ENCODE measurements at places on chromosomes 5 and 9.
A peak's percentile ranks its signal among the peaks of the same experiment; 100 is the strongest.

DNA sequence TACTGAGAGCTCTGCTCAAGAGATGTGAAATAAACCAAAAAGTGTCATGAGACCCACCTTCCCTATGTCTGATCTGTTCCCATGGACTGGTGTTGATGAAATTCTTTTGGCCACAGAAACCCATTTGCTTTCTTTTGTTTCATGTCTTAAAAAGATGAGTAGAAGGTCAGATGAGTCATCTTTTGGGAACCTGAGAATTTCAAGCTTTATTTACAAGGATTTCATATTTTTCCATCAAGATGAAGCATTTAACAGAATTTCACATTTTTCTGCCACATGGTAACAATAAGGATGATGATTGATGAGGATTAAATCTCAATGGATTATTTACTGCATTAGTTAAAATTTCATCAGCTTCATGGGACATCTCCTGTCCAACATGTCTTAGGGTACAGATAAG, 337.8 kb downstream of the DEPDC1B start:
- no peak for DNase-seq

DNA sequence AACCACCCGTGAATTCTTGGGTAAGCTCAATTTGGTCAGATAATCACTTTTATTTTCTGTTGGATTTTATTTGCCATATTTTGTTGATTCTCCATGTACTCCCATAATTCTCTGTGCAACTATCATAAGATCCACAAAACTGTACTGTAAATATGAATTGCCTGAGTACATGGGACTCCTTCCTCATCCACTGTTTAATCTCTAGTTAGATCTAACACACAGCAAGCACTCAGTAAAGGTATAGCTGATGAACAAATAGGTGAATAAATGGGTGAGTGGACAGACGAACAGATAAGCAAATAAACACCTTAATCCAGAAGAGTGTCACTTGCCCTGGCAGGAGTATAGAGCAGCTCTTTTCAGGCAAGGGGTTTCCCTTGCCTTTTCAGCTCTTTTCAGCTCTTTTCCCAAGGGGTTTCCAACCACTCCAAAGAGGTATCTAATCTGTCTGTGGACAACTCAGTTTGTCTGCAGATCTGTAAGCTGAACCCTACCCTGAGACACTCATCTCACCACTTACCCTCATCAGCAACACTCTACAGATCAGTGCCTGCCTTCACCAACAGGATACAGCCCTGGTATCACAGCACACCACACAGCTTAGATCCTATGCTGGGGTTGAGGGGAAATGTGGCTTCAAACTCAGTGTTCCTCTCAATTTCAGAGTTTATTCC, 51.2 kb downstream of the SIL1 start:
- no peak for DNase-seq

DNA sequence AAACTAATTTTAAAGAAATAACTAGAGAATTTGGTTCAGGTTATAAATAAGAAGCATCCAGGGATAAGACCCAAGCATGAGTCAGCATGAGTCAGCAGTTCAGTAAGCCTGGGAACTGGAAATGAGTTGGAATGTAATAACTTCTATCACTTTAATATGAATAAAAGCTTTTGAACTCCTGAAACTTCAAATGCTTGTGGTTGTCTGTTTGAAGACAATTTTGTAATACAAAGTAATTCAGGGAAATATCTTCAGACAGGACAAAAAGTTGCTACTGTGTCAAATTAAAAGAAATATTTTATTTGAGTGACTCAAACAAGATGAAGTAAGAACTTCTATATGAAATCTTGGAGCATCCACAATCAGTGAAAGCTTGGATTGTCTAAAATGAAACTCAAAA, 331.2 kb upstream of the DAB2 start:
- no peak for DNase-seq

GRCh38 chr5:91367908-91368648, 15.0 kb downstream of the ARRDC3 start:
- no peak for DNase-seq

DNA sequence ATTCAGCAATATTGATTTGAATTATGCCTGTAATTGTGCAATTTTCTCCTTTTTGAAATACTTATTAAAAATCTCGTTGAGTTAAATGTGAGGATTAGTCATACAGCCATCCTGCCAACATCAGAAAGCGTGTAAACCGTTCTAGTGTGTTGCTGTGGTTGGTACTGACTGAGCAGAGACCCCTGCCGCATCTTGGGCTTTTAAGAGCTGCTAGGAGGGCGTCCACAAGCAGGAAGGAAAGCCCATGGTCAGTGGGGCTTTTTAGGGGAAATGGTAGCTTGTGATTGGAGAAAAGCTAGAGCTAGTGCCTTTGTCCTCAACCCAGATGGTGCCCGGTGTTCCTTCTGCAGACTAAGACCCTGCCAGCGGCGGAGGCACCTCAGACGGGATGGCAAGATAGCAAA, 1.3 kb downstream of the SDHA start:
- no peak for DNase-seq

- DNase-seq, result peak; percentile 56
Measured at GRCh38 chr9:136198605-136199083, 6.3 kb downstream of the LHX3 start.

GRCh38 chr9:38342096-38342495, 50.4 kb upstream of the ALDH1B1 start:
- DNase-seq, result no peak

- no peak for DNase-seq
Measured at GRCh38 chr5:35561396-35561795, 56.3 kb upstream of the SPEF2 start.

- no peak for DNase-seq
Measured at GRCh38 chr9:131951905-131952304, 127.8 kb downstream of the MED27 start.

- DNase-seq, result no peak
Measured at GRCh38 chr9:123058834-123059233, 25.4 kb downstream of the GPR21 start.

DNA sequence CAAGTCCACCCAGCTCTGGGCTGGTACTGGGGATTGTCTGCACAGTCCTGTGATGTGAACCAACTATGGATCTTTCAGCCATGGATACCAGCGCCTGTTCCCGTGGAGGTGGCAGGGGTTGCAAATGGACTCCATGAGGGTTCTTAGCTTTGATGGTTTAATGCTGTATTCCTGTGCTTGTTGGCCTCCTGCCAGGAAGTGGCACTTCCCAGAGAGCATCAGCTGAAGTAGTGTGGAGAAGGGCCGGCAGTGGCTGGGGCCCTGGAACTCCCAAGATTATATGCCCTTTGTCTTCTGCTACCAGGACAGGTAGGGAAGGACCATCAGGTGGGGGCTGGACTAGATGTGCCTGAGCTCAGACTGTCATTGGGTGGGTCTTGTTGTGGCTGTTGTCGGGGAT, 1104.8 kb upstream of the COX7C start:
- no peak for DNase-seq

DNA sequence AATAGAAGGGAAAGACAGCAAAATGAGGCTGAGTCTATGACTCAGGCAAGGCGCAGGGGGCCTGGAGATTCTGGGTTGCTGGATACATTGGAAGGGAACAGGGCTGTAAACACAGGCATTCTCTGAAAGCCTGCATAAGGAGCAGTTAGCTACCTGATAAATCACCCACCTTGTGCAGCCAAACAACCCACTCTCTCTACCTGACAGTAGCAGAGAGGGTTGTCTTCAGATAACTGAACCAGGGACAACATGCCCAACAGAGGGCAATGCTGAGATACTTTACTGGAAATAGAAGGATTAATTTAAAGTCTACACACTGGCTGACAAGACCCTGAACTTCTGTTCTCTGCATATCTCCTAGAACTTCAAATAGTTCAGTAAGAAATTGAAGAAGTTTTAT, 161.6 kb downstream of the KCTD16 start:
- DNase-seq, result no peak

- no peak for DNase-seq
Measured at GRCh38 chr5:69170495-69170894, 3.5 kb downstream of the CCNB1 start.

- no peak for DNase-seq
Measured at GRCh38 chr9:100590481-100590880, 12.6 kb downstream of the CAVIN4 start.

DNA sequence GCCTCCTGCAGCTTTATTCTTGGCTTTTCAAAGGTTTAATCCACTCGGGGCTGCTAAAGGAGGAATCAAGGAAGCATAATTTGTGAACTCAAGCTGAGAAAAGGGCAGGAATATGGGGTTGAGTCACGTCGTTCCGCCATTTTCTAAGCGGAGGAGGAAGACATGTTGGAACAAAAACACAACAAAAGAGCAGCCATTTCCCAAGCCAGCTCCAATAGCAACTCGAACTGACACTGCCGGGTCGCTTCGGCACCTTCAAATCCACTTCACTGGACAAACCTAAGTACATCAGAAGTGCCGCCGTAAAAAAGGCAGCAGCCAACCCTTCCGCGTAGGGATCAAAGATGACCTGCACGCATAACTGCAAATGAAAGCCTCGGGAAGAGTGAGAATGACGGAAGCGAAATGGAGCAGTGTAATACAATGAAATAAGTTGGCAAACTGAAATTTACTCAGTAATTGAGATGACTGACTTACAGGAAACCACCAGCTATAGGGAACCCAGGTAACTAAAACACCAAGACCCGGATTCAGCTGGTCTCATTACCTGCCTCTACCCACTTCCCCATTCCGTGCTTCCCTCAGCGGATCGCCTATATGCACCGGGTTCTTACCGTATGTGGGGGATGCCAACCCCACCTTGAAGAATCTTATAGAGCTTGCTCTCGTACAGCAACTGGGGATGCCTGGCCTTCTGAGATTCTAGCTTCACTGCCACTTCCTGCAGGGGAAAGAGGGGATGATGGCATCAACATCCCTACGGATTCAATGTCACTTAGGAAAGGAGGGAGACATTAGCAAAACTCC, 1.6 kb downstream of the CSNK1A1 start:
- DNase-seq, result peak; percentile 30

- DNase-seq, result no peak
Measured at GRCh38 chr9:13388157-13388556, 108.7 kb upstream of the MPDZ start.

GRCh38 chr5:127001621-127002296, 28.6 kb downstream of the MARCHF3 start:
- no peak for DNase-seq

- DNase-seq, result no peak
Measured at GRCh38 chr5:136425921-136426320, 60.6 kb upstream of the TRPC7 start.

GRCh38 chr9:93967020-93967803, 12.1 kb upstream of the BARX1 start:
- no peak for DNase-seq

- DNase-seq, result peak; percentile 46
Measured at GRCh38 chr9:131423171-131423581, 29.3 kb downstream of the PRRC2B start.

DNA sequence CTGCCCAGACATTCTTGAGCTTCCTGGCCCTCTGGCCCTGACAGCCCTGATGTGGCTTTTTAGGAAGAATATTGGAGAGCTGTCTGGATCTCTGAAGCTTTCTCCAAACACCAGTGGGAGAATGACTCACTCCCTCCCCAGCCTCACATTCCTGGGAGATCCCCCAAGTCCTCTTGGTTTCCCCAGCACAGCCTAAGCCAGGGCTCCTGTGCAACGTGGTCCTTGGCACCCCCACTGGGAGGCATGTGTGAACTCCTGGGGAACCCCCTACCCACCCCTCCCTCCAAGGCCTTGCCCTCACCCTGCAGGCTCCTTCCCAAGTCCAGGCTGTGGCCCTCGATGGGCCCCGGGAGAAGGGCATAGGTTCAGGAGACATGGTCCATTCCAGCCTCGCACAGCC, 12.7 kb downstream of the GLIPR2 start:
- no peak for DNase-seq

DNA sequence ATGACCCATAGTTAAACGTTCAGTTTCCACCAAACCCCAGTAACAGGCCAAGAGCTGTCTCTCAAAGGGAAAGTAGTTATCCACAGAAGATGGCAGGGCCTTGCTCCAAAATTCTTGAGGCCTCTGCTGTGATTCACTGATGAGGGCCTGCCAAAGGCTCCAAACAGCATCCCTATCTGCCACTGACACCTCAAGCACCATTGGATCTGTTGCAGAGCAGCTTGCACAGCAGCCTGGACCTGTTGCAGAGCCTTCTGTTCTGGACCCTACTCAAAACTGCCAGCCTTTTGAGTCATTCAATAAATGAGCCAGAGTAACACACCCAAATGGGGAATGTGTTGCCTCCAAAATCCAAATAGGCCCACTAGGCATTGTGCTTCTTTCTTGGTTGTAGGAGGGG, 741.5 kb upstream of the RGMB start:
- DNase-seq, result no peak

GRCh38 chr9:126490871-126491567, 122.7 kb upstream of the LMX1B start:
- peak; percentile 66 for DNase-seq

GRCh38 chr9:136308006-136308701, 4.3 kb upstream of the CCDC187 start:
- no peak for DNase-seq

GRCh38 chr5:107063511-107063910, 607.2 kb downstream of the EFNA5 start:
- no peak for DNase-seq

DNA sequence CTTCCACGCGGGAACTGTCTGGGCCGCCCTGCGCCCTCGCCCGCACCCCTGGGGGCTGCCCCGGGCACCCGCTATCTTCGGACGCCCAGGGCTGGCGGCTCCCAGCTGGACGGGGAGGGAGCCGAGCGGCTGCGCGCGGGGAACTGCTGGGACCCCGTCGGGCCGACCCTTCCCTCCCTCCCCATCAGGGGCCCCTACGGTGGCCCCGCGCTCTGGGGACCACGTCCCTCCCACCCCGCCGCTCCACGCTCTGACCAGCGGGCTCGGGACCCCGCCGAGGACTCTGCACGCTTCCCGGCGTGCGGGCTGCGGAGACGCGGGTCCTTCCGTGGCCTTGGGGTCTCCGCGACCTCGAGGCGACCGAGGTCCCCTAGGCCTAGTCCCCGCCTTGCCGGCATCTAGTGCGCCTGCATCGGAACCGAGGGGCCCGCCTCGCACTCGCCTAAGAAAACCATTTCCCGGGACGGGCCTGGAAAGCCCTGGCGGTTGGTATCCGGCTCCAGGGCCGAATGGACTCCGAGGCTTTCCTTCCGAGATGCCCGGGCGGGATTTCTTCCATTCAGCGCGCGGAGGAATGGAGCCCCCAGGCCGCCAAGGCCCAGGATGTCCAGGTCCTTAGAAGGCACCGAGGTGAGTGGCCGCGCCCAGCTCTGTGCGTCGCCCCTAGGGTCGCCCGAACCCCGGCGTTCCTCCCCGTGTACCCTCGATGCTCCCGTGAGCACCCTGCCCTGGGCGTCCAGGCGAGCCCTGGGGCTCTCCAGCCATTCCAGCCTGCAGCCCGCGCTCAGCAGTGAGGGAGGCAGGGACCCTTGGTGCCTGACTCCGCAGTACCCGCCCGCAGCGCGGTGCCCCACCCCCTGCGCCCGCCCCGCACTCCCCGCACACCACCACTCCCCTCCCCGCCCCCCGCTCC, 705 bp upstream of the SLC6A3 start:
- DNase-seq, result peak; percentile 36

Measured in nephron progenitor cell (in vitro differentiated cells).